ENCODE measurements at places on chromosomes 4 and X. TPM values are rescaled to one million over a fixed set of nuclear protein-coding genes. Genes with fewer than 3 reads are reported as not detected.
A peak's percentile ranks its signal among the peaks of the same experiment; 100 is the strongest.

DNA sequence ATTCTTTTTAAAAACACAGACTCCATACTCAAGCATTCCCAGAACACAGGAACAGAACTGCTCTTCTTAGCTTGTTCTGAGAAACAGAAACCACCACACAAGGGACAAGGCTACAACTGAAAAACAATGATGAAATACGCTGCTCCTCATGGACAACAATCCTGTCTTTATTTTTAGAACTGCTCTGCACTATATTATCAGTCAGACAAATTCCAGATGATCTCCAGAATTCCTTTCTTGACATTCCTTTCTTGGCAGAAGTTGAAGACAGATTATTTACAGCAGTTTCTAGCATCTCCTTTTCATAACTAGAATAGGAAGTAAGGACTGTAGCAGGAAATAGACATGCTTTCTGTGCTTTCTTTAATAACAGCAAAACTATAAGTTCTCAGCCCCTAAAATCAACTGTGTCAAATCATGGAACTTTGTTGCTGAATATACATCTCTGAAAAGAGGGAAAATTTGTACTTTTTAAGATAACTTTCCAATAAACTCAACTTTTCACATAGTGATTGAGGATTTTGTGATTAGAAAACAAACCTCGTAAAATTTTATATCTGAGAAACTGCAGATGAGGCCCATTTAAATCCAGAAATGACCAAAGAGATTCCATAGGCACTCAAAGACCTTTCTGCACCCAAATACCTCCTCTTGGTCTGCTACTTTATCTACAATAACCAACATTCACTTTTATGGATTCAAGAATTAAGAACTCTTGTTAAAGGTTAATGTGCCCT is 35.9 kb downstream of the ANTXR2 start:
- no peak for DNase-seq
- H3K27ac ChIP-seq, result no peak overlapping the region

DNA sequence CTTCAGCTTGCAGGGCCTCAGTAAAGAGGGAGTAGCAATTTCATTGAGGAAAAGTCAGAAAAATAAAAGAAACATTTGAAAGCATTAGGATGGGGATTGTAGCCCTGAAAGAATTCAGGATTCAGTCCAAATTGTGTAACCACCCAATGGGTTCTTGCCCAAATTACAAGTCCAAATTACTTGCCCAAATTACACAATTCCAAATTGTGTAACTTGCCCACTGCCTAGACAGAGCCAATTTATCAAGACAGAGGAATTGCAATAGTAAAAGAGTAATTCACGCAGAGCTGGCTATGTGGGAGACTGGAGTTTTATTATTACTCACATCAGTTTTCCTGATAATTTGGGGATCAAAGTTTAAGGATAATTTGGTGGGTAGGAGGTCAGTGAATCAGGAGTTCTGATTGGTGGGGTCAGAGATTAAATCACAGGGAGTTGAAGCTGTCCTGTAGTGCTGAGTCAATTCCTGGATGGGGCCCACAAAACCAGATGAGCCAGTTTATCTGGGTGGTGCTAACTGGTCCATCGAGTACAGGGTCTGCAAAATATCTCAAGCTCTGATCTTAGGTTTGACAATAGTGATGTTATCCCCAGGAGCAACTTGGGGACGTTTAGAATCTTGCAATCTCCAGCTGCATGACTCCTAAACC is 18.1 kb upstream of the PAGE5 start:
- no peaks in the 10 kb centered on the region for H3K27me3 ChIP-seq
- H3K36me3 ChIP-seq, result no peaks in the 10 kb centered on the region
- DNase-seq, result no peak
- no peaks in the 10 kb centered on the region for H3K4me1 ChIP-seq
- no peak overlapping the region for H3K27ac ChIP-seq
- no peak overlapping the region for H3K4me3 ChIP-seq

- no peak overlapping the region for H3K27ac ChIP-seq
- no peaks in the 10 kb centered on the region for H3K27me3 ChIP-seq
- H3K36me3 ChIP-seq, result no peaks in the 10 kb centered on the region
- H3K4me3 ChIP-seq, result no peak overlapping the region
- DNase-seq, result no peak
- H3K4me1 ChIP-seq, result no peaks in the 10 kb centered on the region
These were observed 68.4 kb upstream of the IQCM start for GRCh38 chr4:149884046-149884445.

DNA sequence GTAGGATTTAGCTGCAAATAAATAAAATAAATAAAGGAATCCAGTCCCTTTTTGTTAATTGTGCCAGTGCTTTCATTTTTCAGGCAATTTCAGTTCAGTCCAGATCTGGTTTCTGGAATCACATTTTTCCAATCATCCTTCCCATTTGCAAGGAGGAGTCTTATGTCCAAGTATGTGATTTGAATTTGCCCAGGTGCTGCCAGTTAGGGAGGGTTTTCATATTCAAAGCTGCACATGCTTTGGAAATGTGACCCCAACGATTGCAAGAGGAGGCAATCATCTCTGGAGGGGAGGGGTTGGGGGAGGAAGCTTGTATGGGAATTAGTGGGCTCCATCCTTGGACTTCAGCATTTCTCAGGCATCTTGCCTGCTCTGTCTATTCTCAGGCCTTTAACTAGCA is 4.4 kb downstream of the PLAC1 start:
- DNase-seq, result no peak
- H3K27ac ChIP-seq, result no peak overlapping the region
- H3K4me1 ChIP-seq, result no peaks in the 10 kb centered on the region
- H3K27me3 ChIP-seq, result no peaks in the 10 kb centered on the region
- H3K4me3 ChIP-seq, result no peak overlapping the region

- no peak overlapping the region for H3K4me3 ChIP-seq
- H3K27me3 ChIP-seq, result no peaks in the 10 kb centered on the region
- H3K4me1 ChIP-seq, result no peaks in the 10 kb centered on the region
- no peaks in the 10 kb centered on the region for H3K36me3 ChIP-seq
These were observed 56.3 kb upstream of the SPRY1 start for GRCh38 chr4:123340381-123340701.

SSX4B gene
- not detected for total RNA-seq

RNF212 gene
- total RNA-seq, result not detected

STK26 gene
- total RNA-seq, result 30.5 TPM

GRCh38 chrX:150037041-150037440 is 98.8 kb upstream of the EOLA2 start:
- no peaks in the 10 kb centered on the region for H3K36me3 ChIP-seq
- H3K4me3 ChIP-seq, result no peak overlapping the region
- peaks cover 36% of the 10 kb centered on the region for H3K4me1 ChIP-seq

EDA gene
- 5.2 TPM for total RNA-seq

MAGEA2B gene
- 21.8 TPM for total RNA-seq

NCAPG gene
- total RNA-seq, result 79.4 TPM

GAGE1 gene
- 0.17 TPM for total RNA-seq

DNA sequence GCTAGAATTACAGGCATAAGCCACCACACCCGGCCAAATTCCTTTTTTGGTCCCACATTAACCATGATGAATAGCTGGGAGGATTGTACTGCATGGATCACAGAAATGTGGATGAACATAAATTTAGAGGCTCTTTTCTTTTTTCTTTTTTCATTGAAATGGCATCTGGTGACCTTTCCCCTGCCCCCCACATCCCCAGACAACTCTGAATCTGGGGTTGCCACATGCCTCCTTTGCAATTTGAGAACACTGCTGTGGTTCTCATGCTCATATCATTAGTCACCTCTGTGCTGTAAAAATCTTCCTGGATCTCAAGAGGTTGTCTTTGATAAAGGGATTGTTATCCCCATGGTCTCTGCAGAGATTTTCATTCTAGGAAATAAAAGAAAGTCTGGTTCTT is 22.8 kb upstream of the FMR1NB start:
- H3K27ac ChIP-seq, result no peak overlapping the region
- H3K27me3 ChIP-seq, result no peaks in the 10 kb centered on the region
- peaks cover 6% of the 10 kb centered on the region for H3K4me1 ChIP-seq
- H3K4me3 ChIP-seq, result no peak overlapping the region
- H3K36me3 ChIP-seq, result no peaks in the 10 kb centered on the region

DNA sequence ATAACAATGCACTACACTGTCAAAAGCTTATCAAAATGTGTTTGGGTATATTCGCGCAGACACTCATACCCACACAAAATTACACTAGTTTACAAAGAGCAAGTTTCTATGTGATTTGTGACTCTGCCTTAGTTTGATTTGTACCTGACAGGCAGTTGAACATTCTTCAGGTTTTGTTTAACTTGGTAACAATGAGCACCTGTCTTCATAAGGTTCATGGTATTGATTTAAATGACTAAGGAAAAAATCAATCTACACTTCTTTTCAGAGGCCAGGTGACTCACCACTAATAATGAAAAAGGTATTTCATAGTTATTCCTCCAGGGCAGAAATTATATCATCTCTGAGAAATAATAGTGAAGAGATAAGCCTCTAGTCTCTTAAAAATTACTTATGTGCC is 1114.6 kb upstream of the AGA start:
- no peaks in the 10 kb centered on the region for H3K27me3 ChIP-seq
- peak; percentile 48 for DNase-seq
- peaks cover 11% of the 10 kb centered on the region for H3K4me1 ChIP-seq
- no peak overlapping the region for H3K4me3 ChIP-seq

DNA sequence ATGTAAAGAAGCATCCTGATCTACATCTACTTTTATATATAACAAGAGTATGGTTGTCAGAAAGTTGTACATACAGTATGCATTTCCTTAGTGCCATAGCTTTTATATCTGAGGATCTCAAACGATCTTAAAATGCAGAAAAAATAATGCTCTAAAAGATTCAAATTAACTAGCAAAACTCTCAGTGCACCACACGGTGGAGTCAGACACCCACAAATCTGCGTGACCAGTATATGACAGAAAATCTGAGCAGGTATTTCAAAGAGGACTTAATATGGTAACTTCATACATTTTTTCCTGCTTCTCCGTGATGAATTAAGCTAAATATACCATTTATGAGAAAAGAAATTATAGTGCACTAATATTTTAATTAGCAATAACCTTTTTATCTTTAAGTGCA is 803.0 kb downstream of the DMD start:
- DNase-seq, result no peak
- no peaks in the 10 kb centered on the region for H3K27me3 ChIP-seq
- H3K4me1 ChIP-seq, result no peaks in the 10 kb centered on the region
- H3K27ac ChIP-seq, result no peak overlapping the region
